ENCODE measurements at places on chromosomes 2 and 18.
A peak's percentile ranks its signal among the peaks of the same experiment; 100 is the strongest.

- no peak for DNase-seq
Observed at GRCh38 chr2:149906886-149907285, 319.3 kb upstream of the MMADHC start.

DNA sequence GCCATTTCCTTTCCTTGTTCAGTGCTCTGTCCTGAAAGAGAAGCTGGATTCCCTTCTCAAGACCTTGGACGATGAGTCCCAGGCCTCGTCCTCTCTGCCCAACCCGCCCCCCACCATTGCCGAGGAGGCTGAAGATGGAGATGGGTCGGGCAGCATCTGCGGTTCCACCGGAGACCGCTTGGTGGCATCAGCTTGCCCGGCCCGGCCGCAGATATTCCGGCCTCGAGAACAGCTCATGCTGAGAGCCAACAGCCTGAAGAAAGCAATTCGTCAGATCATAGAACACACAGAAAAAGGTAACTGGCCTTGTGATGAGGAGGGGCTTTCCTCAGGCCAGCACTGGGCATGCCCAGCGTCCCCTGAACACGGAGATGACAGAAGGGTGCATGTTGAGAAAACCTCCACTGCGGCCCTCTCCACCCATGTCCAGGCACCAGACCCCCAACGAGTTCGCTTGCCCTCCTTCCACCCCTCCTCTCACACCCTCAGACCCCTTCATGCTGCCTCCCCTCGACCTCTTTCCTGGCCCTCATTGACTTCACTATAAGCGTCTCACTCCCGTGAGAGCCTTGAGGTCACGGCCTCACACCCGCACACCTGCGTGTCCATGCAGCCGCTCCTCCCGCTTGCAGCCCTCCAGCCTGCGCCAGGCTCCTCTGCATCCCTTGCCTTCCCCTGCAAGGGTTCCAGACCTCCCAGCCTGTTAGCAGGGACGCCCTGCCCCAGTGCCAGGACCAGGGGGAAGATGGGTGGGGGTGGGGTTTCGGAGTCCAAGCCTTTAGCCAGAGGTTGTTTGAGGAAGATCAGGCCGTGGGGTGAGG, 95.0 kb downstream of the DGKD start:
- DNase-seq: no peak

- DNase-seq: no peak
Observed at GRCh38 chr18:70417847-70418246, 129.0 kb downstream of the SOCS6 start.

GRCh38 chr2:64401529-64401880, 52.5 kb upstream of the LGALSL start:
- no peak for DNase-seq

GRCh38 chr2:151766437-151767153, 32.3 kb upstream of the NEB start:
- no peak for DNase-seq

GRCh38 chr2:112047537-112048235, 7.4 kb upstream of the TMEM87B start:
- DNase-seq: no peak

GRCh38 chr18:55779691-55780585, 191.9 kb upstream of the TCF4 start:
- no peak for DNase-seq

DNA sequence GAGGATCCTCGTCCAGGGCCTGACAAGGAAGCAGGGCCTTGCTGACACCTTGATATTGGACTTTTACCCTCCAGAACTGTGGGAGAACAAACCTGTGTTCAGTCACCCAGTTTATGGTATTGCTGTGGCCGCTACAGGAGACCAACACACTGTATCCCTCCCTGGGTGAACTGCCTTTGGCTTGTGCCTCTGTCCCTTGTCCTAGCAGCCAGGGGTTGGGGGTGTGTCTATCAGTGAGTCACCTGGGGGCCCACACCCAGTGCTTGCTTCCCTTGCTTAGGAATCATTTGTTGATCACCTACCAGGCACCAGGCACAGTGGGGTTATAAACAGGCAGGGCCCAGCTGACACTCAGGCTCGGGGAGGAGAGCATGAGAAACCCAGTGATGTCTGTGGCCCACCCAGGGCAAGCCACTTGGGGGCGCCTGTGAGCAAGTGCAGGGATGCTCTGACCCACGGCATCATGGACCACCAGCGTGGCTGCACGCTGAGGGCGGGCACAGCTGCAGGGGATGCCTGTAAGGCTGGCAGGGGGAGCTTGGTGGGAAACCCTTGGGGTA, 17.1 kb downstream of the TMEM185B start:
- DNase-seq: no peak

GRCh38 chr2:148048475-148049221, 27.8 kb downstream of the MBD5 start:
- DNase-seq: no peak

DNA sequence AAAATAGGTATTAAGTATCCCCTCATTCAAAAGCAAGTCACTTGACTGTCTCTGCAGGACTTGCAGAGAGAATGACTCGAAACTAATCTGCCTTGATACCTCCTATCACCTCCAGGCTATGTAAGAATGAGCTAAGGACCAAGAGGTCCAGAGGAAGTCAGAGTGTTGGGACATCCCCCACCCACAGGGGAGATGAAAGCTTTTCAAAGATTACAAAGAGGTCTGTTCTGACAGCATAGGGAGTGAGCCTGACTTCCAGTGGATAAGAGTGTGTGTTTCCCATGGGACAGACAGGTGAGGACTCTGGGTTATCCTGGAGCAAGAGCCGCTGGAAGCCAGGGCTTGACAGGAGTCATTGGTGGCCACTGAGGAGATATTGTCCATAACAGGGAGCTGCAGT, 85.0 kb upstream of the TACR1 start:
- DNase-seq: no peak

DNA sequence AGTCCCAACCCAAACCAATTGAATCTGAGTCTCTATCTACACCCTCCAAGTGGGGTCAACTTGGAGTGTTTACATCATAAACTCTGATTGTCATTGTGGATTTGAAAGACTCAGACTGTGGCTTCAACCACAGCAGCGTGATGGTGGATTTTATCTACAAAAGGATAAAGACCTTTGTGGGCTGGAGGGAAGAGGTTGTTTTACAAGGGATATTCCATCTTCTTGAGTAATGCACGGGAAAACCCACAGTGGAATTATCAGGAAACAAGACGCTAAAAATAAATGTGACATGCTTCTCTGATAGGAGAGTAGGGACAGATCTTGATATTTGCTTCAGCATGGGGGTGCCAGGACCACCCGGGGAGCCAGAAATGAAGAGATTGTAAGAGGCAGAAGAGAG, 93.5 kb downstream of the LPIN1 start:
- no peak for DNase-seq

- DNase-seq: no peak
Observed at GRCh38 chr2:108182489-108182888, 57.3 kb upstream of the SULT1C3 start.

GRCh38 chr2:121501031-121501430, 29.6 kb upstream of the RNU4ATAC start:
- peak; percentile 55 for DNase-seq

- DNase-seq: no peak
Observed at GRCh38 chr2:190891372-190891771, 10.8 kb downstream of the GLS start.

GRCh38 chr2:28589746-28590463, 94.0 kb downstream of the PLB1 start:
- DNase-seq: no peak

DNA sequence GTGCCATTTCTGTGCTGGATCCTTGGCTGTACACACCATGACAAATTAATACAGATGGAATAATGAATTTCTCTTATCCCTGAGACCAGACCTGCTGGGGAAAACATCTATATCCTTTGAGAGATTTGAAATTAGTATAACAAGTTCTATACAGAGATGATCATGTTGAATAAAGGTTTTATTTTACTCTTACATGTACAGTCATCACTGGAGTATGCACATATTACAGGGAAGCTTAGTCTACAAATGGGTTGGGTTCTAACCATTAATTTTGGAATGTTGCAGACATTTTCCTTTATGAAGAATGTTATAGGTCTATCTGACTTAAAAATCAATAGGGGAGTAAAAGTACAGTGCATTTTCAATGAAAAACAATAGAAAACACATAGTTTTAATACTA, 29.9 kb upstream of the MMADHC start:
- no peak for DNase-seq

DNA sequence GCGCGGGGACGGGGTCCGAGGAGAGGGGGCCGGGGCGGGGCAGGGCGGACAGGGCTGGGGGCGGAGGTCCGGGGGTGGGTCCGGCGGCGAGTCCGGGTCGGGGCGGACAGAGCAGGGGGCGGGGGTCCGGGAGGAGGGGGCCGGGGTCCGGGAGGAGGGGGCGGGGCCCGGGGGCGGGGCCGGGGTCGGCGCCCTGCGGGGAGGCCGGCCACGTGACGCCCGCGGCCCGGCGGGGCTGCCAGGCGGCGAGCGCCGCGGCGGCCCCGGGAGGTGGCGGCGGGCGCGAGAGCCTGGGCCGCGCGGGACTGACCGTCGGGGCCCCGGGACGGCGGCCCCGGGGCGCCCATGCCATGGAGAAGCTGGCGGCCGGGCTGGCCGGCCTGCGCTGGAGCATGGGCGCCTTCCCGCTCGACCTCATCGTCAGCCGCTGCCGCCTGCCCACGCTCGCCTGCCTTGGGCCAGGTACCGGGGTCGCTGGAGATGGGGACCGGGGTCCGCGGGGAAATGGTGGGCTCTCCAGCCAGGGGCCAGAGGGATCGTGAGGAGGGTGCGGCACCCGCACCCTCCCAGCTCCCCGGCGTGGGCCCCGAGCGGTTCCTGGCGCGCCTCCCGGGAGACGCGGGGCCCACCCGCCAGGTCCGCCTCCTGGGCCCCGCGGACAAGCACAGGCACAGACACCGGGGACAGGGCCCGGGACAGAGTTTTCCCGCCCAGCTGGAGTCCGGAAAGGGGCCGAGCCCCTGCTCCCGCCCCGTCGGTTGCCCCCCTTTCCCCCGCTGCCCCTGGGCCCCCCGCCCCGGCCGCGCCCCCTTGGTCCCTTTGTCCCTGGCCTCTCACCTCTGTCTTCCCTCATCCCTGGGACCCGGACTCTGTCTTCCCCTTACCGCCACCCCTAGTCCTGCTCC, at the start of gene GAREM2:
TSS of gene GAREM2 (plus strand) at position 218 of the 905 bp plus-strand sequence. CDS start at position 351, 133 bp downstream.
- DNase-seq: no peak

DNA sequence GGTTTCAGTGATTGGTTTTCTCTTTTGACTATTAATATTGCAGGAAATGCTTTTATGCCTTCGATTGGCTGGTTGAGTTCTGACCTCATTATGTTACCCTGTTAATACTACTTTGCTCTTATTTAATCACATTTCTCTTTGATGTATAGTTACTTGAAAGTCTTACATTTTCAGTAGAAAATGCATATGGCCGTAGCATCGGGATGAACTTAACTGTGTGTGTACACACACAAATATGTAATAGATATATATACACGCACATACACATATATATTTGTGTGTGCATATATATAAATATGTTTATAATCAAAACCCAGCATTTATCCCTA, 1.6 kb downstream of the EPC2 start:
- DNase-seq: no peak

GRCh38 chr18:55003695-55004094, 44.4 kb upstream of the CCDC68 start:
- no peak for DNase-seq

- DNase-seq: no peak
Observed at GRCh38 chr2:23377771-23378170, 7.2 kb upstream of the KLHL29 start.

GRCh38 chr2:45643543-45644542, 7.6 kb upstream of the PRKCE start:
- no peak for DNase-seq

DNA sequence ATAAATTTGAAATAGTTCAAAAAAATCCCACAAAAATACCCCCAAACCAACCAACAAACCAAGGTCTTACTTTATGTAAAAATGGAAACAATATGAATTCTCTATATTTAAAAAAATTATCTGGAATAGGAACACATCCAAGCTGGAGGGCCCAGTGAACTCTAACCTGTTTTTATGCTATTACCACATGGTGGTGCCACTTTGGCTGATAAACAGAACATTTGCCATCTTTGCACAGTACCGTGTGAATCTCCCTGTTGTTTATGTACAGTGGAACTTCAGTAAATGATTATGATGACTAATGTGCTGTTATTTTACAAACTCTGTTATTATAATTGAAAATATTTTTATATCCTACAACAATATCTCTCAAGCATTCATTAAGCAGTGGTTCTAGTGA, 145.3 kb upstream of the SMAD7 start:
- no peak for DNase-seq

- DNase-seq: no peak
Observed at GRCh38 chr18:35933982-35934381, 38.5 kb upstream of the RMP24 start.

DNA sequence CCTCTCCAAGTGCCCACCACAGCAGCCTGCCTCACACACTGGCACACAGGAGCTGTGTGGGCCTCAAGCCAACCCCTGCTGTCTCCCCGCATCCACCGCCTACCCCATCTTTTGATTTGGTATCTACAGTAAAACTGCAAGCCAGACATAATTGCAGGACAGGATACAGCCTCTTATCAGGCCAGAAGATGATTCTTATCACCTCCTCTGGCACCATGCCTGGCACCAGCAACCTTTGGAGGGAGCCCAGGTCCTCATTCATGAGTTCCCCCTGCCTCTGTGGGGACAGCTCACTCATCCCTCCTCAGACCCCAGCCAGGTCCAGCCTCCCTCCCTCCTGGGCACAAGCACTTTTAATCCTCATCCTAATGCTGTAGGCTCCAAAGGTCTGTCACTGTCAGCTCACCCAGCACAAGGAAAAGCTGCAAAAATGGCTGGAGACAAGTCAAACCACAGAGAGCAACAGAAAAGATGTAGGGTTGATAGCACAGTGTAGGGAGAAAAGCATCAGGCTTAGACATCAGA, 9.7 kb downstream of the RAB11FIP5 start:
- no peak for DNase-seq

- DNase-seq: no peak
Observed at GRCh38 chr2:86480105-86480504, 38.9 kb downstream of the KDM3A start.

DNA sequence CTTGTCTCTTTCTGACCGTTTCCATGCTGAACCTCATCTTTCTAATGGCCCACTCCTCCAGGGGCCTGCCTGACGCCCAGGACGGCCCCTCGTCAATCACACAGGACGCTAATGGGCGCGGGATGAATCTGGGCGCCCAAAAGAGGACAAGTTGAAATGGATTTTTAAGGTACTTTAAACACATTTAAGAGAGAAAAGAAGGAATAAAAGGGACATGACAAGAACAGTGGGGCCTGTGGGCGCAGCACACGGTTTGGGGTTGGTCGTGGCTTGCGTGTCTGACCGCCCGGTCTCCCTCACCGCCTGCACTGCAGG, 607 bp upstream of the UBE2F start:
- no peak for DNase-seq

DNA sequence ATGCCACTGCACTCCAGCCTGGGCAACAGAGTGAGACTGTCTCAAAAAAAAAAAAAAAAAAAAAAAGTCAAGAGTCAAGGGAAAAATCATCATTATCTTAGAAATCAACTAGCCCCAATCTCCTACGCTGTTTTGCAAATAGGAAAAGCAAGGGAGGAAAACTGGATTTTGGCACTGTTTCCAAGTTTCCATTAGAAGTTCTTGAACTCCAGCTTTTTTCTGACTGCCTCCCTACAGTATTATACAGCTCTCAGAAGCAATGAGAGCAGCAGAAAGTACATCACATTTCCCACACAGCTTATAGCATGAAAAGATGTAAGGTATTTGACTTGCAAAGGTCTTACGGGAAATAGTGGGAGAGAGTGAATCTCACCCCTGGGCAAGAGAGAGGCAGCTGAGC, 127.8 kb downstream of the OSR1 start:
- no peak for DNase-seq

Measured in AG04449 (cell line).